HS-5 (cell line): ENCODE measurements at places on chromosomes 2 and 18.

DNA sequence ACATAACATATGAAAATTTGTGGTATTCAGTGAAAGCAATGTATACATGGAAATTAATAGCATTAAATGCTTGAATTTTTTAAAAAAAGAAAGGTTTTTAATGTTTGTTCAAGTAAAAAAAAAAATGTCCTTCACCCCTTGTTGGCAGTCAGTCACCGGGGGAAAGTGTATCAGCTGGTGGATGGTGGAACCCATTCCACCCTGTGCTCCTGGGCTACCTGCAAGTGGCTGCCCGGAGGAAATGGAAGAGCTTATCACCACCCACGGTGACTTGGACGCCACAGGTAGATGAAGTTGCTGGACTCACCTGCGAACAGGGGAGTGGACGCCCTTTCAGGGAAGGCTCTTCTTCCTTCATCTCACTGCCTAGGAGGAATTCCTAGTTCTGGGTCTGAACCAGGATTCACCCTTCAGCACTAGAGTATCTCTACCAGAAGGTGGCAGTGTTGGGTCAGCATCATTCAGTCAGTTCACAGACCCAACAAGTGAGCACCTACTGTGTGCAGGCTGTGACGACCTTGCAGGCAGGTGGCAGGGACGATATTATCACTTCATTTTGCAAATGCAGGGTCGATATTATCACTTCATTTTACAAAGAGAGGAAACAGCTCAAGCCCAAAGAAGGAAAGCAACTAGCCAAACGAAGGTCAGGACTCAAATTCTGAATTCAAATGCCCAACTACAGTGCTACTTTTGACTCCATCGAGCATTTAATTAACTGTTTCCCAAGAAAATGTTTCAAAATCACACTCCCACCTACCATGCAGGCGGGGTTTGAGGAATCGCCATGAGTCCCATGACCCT, 35.8 kb downstream of the CIB4 start:
- peak; percentile 26 for DNase-seq

DNA sequence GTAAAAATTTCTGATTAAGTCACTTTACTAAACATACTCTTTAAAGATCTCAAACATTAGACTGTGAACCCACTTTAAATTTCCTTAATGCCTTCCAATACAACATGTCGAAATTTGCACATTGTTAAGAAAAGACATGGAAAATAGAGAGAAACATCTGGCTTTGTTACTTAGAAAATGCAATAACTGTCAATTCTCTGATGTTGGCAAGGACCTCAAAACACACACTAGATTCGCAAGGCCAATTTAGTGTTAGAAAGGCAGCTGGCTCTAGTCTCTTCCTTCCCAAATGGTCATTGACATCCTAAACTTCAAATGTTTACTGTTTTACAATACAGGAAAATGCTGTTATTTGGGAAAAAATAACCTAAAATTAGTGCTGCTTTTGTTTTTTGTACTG, 110.6 kb downstream of the UPP2 start:
- DNase-seq: no peak

GRCh38 chr2:33167622-33168245, 221.0 kb downstream of the LTBP1 start:
- DNase-seq: no peak

- no peak for DNase-seq
Measured at GRCh38 chr2:33526132-33526531, 49.7 kb downstream of the RASGRP3 start.

DNA sequence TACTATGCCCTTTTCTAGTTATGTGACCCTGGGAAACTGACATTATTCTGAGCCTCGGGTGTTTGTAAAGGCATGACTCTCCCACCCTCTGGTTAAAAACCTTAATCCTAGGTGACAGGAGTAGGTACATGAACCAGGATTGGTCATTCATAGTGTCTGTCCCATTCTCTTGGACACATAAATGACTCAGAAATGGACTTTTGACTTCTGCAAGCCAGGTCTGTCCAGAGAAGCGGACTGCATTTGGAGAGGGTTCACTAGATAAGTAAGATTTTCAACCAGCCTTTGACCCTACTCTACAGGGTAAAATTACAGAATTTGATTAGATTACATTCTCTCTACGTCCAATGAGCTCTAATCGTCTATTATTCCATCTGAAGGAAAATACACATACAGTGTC, 285.9 kb downstream of the DPP10 start:
- no peak for DNase-seq

DNA sequence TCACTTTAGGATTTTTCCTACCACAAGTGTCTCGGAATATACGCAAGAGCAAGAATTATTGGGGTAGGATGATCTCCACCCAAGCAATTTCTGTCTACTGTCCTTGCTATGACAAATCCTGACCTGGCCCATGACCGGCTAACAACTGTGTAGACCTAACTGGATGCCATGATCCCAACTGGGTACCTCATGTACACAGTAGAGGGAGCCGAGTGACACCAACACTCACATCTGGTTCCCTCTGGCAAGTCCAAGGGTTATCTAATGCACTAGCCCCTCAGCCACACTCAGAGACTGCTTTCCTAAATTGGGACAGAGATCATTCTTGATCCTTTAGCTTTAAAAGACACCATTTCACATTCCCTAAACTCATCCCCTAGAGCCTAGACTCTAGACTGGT, 60.7 kb upstream of the ZNF532 start:
- no peak for DNase-seq

DNA sequence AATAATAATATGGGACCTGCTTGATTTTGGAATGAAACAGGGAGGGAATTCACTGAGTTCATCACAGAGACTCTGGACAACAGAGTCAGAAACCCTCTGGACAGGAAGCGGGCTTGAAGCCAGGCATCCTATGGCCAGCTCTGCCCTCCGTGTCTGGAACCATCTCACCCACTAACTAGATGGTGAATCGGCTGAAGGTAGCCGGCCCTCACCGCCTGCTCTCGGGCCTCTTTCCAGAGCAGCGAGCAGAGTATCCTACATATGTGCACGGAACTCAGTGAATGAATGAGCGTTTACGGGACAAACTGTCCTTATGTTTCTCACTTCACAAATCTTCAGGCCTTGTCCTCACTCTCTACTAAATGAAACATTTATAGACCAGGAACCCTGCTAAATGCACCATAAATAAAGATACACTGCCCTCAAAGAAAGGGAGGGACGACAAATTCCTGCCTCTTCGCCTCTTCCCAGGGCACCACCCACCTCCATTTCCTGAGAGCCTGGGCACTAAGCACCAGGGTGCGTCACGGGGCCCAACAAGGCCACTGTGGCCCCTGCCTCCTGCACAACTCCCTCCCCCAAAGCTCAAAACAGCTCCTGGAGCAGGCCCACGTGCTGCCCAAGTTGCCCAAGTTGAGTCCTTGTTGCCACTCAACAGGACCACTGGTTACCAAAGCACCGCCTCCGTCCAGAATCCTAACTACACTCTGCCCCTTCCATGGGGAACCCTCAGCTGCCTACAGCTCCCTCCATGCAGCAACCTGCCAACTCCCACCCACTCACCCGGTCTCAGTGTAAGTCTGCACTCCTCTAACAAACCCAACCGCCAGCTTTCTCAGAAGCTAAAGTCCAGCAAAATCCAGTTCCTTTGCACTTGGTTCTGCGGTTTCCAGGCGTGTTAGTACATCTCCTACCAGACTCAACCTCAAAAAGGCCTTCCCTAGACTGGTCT, 1.7 kb downstream of the TBC1D8 start:
- no peak for DNase-seq

DNA sequence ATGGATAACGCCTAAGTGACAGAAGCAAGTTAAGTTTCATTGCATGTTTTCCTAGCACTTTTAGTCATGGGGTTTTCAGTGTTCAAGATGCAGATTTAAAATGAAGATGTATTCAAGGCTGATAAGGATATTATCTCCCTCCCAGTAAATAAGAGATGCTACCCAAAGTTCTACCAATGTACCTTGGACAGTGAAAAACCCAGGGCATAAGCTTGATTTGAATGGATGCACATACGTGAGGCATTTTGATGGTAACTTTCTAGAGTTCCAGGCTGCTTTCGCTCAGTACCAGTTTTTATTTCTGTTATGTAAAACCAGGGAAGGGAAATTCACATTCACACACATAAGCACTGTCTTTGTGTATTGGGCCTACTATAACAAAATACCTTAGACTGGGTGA, 90.3 kb downstream of the STK39 start:
- no peak for DNase-seq

GRCh38 chr2:27079233-27080139, 1.1 kb downstream of the EMILIN1 start:
- no peak for DNase-seq

DNA sequence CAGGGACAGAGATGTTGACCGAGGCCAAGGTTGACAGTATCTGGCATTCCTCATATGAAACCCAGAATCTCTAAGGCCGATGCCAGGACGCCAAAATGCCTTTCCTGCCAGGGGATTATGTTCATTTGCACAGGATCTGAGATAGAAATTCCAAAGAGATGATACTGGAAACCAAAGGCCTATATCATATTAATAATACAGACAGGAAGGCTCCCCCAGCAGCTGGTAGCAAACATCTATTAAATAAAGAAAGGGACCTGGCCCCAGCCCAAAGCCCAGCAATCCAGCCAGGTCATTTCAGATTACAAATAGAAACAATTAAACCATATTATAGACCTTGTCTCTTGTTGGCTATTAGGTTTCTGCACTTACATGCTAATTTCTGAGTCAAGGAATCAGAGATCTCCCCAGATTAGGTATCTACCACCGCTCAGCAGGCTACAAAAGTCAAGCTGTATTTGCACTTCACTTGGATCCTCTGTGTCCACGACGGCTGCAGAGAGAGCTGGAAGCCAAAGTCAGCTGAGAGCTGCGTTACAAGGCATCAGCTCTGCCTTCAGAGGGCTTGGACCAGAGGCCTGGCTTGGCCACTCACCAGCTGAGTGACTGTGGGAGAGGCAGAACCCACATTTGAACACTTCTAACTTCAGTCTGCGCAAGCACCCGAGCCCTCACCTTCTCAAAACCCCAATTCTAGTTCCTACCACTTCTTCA, 269.3 kb upstream of the SIX2 start:
- no peak for DNase-seq

- no peak for DNase-seq
Measured at GRCh38 chr2:111671426-111672150, 212.4 kb downstream of the ANAPC1 start.

DNA sequence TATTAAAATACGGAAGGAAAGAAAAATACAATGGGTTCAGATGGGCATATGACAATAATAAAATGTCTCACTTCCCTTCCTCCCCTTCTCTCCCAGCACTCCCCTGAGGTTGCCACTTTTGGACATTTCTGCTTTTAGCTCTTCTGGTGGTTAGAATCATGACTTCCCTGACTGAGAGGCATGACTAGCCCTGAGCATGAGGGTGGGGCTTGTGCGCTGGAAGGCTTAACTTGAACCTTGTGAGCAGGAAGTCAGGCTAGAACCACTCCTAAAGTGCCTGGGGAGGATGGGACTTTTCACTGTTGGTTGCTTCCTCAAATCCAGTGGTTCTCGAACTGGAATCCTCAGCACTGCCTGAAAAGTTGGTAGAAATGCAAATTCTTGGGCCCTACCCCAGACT, 19.7 kb upstream of the ARHGAP25 start:
- no peak for DNase-seq

DNA sequence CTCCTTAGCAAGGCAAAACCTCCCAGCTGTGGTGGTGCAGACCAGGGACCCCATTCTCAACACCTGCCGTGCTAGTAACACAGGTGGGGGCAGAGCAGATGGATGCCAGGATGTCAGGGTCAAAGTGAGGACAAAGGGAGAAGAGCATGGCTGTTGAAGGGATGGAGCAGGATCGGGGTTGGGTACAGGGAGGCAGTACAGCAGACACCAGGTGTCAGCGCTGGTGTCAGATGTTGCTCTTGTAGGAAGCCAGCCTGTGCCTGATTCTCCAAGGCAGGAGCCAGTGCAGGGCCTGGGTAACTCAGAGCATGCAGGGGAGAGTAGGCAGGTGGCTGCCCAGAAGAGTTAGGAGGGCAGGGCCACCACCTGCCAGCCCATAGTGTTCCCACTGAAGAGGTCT, 222.1 kb upstream of the SPRED2 start:
- no peak for DNase-seq

DNA sequence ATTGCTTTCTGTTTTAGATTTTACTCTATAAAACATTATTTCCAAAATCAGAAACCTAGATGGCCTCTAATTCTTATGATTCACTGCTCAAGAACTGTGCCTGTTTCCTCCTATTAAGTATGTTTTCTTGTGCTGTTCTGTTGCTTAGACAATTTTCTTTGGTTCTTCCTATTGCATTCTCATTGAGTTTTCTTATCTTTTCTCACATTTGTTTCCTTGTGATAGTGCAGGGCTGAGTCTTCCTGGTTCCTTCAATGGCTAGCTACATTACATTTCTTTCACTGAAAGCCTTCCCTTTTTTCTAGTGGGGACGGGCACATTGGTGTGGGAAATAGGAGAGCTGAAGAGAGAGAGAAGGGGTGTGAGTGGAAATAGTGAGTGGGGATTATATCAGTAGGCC, 183.4 kb downstream of the CALCRL start:
- no peak for DNase-seq

DNA sequence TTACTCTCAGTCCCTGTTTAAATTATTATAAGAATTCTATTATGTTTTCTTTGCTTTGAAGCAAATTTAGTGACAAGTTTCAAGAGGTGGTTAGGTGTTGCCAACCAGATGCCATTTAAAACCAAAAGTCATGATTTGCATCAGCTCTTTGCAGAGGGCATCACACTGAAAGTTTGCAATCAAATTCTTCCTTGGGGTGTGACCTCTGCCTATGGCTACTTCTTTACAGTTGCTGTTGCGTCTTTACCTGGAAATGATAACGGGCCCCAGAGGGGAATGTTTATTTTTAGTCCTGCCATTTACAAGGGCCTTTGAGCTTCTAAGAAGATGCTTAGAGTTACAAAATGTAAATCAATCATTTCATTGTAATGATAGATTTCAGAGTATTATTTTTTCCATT, 561.0 kb downstream of the ARHGAP15 start:
- DNase-seq: no peak

DNA sequence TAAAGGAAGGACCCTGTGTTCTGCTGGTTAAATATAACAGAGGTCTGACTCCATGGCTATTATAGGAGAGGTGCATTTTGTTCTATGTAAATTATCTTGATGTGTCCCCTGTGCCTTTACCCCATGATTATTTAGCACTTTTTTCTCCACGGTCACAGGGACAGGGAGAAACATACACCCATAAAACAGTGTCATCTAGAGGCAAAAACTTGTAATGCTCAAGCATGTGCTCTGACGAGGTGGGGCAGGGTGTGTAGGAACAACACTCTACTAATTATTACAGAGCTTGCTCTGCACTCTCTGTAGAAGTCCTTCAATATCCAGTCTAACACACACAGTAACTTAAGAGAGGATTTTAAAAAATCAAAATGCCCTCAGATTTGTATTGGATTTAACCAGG, 187.9 kb downstream of the NEDD4L start:
- DNase-seq: no peak

DNA sequence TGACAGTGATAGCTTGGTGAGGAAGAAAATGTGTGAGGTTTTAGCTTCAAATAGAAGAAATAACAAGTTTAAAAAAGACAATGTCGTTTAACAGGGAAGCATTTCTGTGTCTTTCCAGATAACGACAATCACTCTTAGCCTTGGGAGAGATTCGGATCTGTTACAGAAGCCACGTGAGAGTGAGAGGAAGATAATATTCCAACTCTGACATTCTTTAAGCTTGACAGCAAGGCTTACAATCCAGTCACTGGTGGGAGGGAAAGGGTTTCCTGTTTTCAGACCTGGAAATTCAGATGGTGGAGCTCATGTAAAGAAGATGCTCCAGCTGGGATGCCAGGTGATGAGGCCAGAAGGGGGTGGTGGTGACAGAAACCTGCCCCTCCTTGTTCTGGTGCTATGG, 30.8 kb downstream of the FBXO48 start:
- DNase-seq: no peak
